Activated CD4-positive, alpha-beta T cell treated with anti-CD3 and anti-CD28 coated beads, Interleukin-2, amount 50 U/mL, for 1 hour (primary cell): ENCODE measurements at places on chromosomes 2 and 18.

DNA sequence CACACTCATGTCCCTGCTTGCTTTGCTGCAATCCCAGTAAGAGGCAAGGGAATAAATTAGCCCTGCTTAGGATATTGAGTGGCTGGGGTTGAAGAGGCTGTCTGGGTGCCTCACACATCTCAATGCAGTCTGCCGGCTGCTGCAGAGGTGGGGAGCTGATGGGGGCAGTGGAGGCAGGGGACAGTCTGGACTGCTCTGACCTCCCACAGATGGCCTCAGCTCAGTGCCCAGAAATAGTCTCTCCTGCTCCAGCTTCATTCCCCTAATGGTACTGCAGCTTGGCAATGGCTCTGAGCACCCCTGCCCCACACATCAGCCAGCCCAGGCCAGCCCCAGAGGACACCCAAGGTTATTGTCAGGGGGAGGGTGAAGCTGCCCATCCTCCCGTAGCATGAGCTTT lies 21.5 kb upstream of the TNS1 start:
- DNase-seq = no peak

DNA sequence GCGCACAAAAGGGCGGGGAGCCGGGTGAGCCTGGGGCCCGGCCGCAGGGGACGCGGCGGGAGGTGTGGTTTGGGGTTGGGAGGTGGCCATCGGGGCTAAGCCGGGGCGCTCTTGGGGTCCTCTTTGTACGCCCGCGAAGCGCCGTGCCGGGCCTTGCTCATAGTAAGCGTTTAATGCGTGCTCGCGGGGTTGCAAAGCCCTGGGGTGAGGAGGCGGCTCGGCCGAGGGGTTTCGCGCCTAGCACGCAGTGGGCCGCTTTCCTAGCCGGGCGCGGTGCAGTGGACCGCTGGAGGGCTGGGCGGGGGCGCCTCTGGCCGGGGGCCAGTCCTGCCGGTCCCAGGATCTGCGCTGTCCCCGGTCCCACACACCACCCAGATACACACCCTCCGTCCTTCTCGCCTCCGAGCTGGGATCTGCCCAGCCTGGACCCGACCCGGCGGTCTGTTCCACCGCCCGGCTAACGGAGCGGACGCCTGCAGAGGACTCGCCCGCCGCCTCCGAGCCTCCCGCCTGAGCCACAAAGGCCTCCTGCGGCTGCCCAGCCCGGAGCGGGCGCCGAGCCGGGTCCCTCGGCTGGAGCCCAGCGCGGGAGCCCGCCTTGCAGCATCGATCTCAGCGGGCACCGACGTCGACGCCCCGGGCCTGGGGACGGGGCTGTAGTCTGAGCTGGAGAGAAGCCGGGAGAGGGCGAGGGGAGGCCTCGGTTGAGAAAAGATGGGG lies 564 bp downstream of the DPYSL5 start:
- DNase-seq = no peak

DNA sequence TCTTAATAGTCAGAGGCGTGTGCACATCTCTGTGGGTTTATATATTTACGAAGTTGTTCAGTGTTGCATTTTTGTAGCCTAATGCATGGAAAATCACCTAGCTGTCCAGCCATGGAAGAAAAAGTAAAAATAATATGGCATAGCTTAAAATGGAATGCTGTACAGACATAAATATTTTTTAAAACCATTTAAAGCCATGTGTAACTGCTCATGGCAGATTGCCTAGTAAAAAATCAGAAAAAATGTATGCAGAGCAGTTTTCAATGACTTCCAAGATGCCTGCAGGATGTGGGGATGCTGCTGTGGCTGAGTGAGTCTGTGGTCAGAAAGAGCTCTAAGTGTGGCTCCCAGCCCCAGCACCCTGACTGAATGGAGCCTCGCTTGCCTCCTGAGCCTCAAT lies 64.8 kb upstream of the ALKAL2 start:
- DNase-seq = no peak

DNA sequence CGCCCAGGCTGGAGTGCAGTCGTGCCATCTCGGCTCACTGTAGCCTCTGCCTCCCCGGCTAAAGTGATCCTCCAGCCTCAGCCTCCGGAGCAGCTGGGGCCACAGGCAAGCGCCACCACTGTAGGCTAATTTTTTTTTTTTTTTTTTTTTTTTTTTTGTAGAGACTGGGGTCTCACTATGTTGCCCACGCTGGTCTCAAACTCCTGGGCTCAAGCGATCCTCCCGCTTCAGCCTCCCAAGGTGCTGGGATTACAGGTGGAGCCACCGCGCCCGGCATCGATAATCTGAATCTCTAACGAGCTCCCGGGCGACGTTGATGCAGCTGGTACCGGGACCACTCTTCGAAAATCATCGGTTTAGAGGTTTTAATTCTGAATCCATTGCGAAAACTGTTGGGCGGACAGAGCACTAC lies 520 bp upstream of the CYP20A1 start:
- DNase-seq = no peak
